Mesenteric fat pad (tissue), 1 donor: ENCODE measurements at places on chromosomes 2 and 18.

DNA sequence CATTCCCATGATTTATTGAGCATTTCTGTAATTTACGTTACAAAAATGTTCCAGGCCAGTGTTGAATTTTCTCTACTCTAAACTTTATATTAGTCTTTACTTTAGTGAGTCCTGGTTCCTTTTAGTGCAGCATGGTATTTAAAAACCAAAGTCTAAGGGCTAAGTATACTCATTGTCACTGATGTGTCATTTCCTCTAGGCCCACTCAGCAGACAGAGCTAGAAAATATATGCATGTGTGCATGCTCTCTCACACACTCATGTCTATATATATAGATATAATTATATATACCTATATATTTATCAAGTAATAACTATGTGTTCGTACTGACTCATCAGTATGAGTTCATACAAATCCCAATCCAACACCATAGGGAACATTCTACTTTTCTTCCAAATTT, 132.5 kb upstream of the SLC8A1 start:
- no peak for DNase-seq

- DNase-seq, result no peak
Observed at GRCh38 chr2:57549642-57550102, 496.9 kb upstream of the VRK2 start.

GRCh38 chr2:96315400-96316071, 9.6 kb upstream of the ITPRIPL1 start:
- DNase-seq, result peak; percentile 39

DNA sequence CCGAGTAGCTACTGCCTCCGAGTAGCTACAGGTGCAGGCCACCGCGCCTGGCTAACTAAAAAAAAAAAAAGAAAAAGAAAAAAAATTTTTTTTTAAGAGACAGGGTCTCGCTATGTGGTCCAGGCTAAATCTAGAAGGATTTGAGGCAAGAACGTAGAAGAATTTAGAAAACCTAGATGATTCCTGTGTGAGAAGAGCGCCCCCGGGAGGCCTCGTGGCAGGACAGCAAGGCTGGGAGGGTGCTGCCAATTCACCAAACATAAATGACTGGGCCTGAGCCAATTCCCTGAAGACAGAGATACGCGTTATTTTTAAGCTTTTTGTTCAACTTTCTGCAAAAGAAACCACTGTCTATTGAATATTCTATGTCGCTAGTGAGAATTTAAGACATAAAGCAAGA, 90.1 kb upstream of the TGFA start:
- no peak for DNase-seq

DNA sequence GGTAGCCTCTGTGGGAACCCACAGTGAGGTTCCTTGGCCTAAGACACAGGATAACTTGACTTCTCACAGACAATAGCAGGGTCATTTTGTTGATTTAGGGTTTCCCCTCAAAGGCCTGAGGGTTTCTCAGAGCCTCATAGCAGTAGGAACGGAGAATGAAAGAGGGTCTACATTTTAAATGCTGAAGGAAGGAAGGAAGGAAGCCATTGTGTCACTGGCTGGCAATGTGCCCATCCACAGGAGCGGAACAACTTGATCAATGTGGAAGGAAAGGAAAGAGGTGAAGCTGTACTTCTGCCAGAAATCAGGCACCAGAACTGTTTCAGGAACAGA, 5.1 kb downstream of the IL1B start:
- DNase-seq, result no peak

DNA sequence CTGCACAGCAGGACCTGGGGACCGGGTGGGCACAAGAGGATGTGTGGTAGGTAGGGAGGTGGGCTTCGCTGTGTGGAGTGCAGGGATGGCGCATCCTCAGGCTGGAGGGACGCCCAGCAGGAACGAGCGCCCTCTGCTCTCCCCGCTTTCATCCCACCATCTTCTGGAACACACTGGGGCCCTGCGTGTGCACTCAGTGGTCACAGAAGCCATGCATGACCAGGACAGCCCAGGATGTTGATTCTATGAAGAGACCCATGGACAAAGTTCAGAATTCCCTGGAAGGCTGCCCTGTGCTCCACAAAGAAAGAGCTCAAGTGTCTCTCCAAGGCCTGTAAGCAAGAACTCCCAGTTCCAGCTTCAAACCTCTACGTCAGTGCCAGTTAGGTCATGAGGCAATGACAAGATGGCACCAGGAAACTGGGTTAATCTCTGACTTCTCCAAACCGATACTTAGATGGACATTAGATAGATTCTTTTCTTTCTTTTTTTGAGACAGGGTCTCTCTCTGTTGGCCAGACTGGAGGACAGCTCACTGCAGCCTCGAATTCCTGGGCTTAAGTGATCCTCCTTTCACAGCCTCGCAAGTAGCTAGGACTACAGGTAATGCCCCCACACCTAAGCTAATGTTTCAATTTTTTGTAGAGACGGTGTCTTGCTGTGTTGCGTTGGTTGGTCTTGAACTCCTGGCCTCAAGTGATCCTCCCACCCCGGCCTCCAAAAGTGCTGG, 3.4 kb downstream of the SLC66A2 start:
- peak; percentile 37 for DNase-seq

DNA sequence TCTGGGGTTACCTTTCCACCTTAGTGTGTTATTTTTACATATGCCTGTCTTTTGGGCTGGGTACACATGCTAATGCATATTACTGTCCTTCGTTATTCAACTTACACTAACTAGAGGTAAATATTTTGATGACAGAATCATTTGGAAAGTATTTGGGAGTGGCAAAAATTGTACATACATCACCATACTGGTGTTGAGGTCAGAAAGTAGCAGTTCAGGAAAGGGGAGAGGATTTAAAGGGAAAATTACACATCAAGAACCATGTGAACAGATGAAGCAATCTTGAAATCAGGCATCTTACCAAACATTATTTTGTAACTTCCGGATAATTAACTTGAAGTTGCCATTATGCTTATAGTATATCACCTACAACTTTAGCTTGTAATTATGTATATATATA, 379.7 kb downstream of the RND3 start:
- no peak for DNase-seq

DNA sequence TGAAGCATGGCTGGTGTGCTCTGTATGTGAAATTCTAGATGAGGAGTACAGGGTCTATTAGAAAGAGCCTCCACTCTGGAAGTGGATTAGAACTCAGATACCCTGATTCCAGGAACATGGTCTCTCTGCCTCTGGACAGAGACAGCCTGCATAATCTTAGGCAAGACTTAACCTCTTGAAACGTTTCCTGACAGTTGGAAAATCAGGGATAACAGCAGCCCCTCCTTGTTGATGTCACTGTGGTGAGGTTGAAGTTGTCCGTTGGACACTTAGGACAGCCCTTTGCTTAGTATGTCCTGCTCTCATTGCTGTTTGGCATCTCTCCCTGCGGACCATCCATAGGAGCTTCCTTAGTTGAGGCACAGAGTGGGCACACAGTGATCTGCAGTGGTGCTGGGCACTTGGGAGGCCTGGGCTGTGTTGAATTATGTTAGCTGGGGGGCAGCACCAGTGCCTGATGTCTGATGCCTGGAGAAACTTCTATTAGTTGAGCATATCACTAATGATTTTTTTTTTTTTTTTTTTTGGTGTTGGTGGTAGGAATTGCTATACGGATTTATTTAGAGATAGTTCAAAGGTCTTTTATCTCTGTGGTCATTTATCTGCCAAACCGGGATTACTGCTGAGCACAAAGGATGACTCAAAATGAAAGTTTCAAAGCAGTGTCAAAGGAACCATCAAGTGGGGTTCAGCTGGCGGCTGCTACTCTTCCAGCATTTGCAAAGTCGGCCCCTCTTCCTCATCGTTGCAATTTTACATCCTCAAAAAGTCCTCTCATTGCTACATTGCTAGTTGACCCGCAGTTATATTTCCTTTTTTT, 28.8 kb downstream of the SETBP1 start:
- no peak for DNase-seq
